SK-N-MC (cell line): ENCODE measurements at places on chromosomes 12 and 14.
A peak's percentile ranks its signal among the peaks of the same experiment; 100 is the strongest.

DNA sequence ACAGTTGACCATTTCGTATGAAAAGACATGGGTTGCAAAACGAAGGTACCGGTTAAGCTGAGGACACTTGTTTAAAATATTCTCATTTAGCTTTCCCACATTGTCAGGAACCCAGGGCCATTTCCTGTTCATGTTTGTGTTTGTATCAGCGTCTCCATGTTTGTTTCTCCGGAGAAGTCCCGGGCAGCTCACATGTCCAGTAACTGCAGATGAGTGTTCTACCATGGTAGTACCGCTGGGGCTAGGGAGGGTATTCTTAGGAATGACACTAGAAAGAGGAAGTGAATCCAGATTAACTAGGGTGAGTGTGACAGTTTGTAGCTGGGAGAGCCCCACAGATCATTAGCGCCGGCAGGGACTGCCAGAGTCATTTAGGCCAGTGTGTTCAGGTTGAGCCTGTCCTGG, 50.0 kb upstream of the EVL start:
- DNase-seq = no peak

DNA sequence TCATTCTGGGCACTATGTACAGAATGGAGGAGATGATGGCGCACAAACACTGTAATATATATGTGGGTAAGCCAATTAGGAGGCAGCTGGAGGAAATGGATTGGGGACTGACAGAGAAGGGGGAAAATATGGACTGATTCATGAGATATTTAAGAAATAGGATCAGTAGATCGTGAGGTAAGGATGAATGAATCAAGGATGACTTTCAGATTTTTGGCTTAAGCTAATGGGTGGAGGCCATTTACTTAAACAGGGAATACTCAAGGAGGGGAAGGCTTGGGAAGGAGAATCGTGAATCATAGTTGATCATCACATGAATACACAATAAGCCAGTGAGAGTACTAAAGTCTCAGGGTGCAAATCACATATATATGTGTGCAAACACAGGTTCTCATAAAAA, 11.2 kb upstream of the GNPNAT1 start:
- DNase-seq = no peak

DNA sequence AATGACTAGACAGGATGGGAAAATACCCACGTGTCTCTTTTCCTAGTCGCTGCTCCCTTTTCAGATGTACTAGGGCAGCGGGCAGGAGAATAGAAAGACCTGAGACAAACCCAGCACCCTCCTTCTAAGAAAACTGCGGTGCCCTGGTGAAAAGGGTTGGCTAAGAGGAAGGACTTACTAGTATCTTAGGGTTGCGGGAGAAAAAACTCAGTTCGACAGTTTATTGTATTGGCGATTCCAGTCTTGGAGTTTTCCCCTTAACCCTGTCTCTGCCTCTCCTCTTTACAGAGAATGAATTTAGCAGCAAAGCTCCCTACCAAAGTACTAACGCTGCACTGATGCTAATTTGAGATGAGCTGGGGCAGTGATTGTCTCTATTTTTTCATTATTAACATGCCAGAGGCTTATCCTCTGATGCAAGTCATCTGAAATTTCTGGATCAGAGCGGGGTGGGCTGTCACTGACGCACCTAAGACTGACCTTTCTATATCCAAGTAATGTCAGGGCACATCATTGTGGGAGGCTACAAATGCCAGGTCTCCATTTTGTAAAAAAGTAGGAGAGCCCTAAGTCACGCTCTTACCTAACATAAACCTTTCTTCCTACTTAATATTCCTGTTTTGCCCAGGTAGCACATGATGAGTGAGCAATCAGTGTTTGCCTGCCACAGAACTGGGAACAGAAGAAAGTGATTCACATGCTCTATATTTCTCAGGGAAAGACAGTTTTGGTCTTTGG, 916 bp upstream of the PAWR start:
- no peak for DNase-seq

GRCh38 chr14:52044791-52045522, 23.9 kb downstream of the NID2 start:
- DNase-seq = no peak

DNA sequence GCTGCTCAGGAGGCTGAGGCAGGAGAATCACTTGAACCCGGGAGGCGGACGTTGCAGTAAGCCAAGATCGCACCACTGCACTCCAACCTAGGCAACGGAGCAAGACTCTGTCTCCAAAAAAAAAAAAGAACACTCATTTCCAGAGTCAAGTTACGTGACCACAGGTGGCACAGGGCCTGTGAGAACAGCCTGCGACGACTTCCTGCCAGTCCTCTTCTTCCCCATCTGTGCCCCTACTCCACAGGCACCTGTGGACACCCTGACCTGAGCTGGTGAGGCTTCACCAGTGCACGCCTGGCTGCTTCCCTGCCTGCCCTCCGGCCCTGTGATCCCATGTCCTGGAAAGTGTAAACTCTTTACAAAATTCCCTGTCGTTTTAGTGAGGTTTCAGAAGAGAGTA, 77.7 kb downstream of the PPP2R5C start:
- no peak for DNase-seq

GRCh38 chr12:916240-916639, 33.3 kb downstream of the RAD52 start:
- no peak for DNase-seq

DNA sequence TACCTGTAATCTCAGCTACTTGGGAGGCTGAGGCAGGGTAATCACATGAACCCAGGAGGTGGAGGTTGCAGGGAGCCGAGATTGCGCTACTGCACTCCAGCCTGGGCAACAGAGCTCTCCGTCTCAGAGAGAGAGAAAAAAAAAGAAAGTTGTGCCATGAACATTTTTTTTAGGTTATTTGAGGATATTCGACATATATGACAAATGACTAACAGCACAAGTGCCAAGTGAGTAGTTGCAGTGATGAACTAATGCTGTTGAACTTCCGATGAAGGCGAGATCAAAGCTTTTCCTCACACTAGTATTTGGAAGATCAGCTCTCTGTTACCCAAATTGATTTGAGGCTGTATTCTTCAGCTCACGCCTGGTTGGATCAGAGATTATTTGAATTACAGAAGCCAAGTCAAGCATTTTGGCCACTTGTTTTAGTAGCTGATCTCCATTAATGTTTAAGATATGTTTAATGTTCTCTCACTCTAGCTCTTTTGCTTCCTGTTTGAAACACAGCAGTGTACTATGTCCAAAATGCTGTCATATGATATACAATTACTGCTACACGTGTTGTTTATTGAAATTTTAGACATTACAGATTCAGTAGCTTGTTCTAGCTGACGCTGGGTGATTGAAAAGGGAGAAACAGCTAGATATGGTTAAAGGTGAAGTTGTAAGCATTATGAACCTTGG, 43.4 kb downstream of the WDR20 start:
- DNase-seq = no peak

- no peak for DNase-seq
Observed at GRCh38 chr12:125160281-125160955, 95.2 kb downstream of the AACS start.

GRCh38 chr12:26022043-26022442, 63.6 kb downstream of the RASSF8 start:
- DNase-seq = no peak

DNA sequence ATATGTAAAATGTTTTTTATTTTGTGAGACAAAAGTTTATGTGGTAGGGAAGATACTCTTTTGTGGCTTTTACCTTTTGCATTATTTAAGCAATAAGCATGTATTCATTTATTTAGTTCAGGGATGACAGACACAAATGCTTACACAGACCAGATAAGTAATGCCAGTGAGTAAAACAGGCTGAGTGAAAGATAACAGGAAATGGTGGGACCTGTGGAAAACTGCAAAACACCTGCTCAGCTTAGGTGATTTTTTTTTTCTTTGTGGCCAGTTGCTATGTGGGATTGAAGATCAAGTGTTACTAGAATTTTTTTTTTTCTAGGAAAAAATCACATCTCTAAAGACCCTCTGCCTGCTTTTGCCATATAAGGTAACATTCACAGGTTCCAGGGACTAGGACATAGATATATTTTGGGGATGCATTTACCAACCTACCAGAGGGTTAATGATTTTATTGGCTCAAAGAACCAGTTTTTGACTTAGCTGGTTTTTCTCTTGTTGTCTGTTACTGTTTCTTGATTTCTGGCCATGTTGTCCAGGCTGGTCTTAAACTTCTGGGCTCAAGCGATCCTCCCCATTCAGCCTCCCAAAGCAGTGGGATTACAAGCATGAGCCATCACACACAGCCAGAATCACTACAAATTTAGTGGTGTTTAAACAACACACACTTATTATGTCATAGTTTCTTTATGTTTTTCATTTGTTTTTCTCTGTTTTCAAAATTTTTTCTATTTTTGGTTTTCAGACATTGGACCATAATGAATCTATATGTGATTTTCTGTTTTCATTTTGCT, 9.8 kb downstream of the PSMA6 start:
- DNase-seq = no peak

- no peak for DNase-seq
Observed at GRCh38 chr12:42296503-42297109, 29.3 kb downstream of the ZCRB1 start.

DNA sequence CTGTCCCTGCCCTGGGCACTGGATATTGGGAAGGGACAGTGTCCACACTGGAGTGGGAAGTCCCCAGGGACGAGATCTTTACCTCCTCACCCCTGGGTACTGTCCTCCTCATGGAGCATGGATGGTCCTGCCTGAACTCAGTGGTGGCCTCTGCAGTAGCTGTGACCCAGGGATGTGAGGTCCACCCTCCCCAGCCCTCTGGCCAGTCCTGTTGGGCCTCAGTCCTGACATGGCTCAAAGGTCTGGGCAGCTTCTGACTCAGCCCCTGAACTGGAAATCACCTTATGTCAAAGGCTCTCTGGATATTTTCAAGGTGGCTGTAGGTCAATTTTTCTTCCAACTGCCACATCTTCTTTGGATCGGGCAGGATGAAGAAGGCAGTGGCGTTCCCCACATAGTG, 24.4 kb downstream of the SERPINA1 start:
- DNase-seq = no peak

GRCh38 chr12:6154730-6155459, 30.4 kb upstream of the VWF start:
- no peak for DNase-seq

GRCh38 chr12:57385586-57385985, 45.3 kb downstream of the R3HDM2 start:
- DNase-seq = no peak

GRCh38 chr14:22200977-22201605, 387.9 kb downstream of the DAD1 start:
- peak; percentile 35 for DNase-seq

GRCh38 chr14:55180006-55180405, 11.4 kb downstream of the DLGAP5 start:
- DNase-seq = no peak

DNA sequence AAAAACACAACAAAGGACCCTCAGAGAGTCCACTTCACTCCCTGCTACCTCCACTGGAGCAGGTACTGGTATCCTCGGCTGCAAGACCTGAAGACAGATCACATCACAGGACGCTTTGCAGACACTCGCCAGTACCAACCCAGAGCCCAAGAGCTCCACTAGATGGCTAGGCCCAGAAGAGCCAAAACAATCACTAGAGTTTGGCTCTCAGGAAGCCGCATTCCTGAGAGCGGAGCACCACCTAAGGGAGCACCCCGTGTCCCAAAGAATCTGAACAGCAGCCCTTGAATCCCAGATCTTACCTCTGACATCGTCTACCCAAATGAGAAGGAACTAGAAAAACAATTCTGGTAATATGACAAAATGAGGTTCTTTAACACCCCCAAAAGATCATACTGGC, 399.8 kb downstream of the RAD51B start:
- no peak for DNase-seq

DNA sequence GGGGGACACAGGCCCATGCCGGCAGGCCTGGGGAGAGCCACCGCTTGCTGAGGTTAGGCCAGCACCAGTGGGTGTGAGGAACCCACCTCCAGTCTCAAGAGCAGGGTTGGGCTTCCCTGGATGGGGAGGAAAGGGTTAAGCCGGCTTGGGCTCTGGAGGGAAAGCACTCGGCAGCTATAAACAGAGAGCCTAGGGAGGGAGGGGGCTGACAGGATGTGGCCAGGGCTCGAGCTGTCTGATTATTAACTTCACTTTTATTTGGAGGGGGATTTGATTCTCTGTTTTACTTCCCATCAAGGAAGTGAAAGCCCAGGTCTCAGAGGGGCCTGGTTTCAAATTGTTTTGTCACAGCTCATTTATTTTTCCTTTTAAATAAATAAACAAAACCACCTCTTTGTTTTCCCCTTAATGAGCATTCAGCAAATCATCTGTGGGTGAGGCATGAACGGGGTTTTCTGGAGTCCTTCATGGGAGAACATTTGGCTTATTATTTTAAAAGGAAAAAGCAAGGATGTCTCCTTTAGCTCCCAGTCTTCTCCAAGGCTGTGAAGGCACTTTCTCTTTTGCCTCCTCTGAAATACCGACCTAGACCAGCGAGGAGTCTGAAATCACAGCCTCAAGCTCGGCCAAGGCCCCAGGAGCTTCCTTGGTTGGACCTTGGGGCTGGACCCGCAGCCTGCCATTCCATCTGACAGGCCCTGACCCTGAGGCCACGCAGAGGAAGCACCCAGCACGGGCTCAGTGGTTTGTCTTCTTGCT, 21.9 kb upstream of the ZFP36L1 start:
- no peak for DNase-seq

GRCh38 chr12:241266-241665, 21.4 kb downstream of the SLC6A13 start:
- DNase-seq = no peak

- peak; percentile 12 for DNase-seq
Observed at GRCh38 chr14:64721391-64721791, 17.2 kb downstream of the PLEKHG3 start.

GRCh38 chr12:13596714-13597113, 384.7 kb downstream of the GRIN2B start:
- no peak for DNase-seq

- DNase-seq = no peak
Observed at GRCh38 chr12:67625004-67625403, 23.5 kb upstream of the DYRK2 start.

DNA sequence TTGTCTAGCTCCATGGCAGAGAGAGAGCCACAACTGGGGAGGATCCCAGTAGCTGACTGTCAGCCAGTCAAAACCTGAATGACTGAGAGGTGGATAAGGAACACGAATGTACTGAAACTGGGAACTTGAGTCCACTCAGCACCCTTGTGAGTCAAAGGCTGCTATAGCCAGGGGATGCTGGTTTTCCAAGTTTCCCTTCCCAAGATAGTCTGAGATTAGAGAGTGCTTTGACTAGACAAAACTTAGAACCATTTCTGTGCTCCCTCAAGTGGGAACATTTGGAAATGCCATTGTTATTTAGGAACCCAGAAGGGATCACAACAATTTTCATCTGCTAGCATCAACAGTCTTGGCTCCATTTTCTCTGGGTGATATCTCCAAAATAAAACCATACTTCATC, 4.0 kb downstream of the PRKAG1 start:
- DNase-seq = no peak

GRCh38 chr12:124020514-124020949, 47.5 kb downstream of the ZNF664 start:
- no peak for DNase-seq

- no peak for DNase-seq
Observed at GRCh38 chr12:50533971-50534370, 29.2 kb downstream of the DIP2B start.
